Vagina (tissue), 2 donors: ENCODE measurements at places on chromosomes 16 and 17.

DNA sequence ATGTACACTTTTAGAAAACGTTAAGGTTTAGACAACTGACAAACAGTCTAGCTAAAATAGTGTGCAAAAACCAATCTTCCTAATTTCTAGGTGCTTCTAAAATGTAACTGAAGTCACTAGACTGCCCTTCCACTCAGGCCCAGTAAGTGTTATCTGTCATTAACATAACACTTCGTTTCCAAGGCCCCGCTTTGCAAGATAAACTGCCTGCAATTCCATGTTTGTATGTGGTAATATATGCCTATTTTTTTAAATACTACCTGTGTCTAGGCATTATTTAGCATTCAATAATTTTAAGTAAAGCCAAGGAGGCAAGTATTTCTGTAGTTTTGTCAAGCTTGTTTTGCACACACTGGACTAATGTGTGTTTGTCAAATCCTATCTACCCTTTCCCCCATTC is 3.2 kb downstream of the USP32 start:
- DNase-seq, result no peak
- H3K4me1 ChIP-seq, result peaks cover 49% of the 10 kb centered on the region
- H3K36me3 ChIP-seq, result no peaks in the 10 kb centered on the region
- no peak overlapping the region for H3K27ac ChIP-seq
- H3K4me3 ChIP-seq, result no peak overlapping the region

GRCh38 chr16:16073891-16074881 is 124.8 kb downstream of the ABCC1 start:
- no peak overlapping the region for H3K4me3 ChIP-seq
- peaks cover 30% of the 10 kb centered on the region for H3K4me1 ChIP-seq
- peaks cover 35% of the 10 kb centered on the region for H3K36me3 ChIP-seq
- no peak overlapping the region for H3K27ac ChIP-seq

DNA sequence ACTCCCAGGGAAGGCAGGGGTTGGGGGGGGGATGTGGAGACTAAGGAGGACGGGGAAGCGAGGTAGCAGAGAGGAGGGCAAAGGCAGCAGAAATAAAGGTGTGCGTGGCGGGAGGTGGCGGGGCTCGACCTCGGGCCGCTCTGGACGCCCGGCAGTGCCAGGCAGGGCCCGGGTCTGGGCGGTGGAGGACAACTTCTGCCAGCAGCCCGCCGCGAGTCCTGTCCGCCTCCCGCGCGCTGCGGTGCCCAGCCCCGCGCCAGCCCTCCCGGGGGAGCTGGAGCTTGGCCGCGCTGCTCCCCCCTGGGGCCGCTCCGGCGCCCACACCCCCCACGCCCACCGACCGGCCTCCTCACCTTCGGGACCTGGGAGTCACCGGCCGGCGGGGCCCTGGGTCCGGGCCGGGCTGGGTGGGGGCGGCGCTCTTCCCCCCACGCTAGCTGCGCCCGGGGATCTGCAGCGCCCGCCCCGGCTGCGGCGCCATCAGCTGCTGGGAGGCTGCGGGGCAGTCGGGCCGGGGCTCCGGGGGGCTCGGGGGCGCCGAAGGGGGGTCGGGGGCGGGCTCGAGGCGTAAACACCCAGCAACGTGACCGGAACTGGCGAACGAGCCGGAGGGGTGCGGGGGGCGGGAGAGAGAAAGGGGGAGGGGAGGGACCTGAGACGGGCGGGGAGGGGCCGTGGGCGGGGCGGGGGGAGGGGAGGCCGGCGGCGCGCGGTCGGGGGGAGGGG is at the start of gene CCDC92B:
Gene CCDC92B, minus strand, starts transcription at position 595 of the 726 bp plus-strand sequence. CDS start 14,507 bp downstream, outside the sequence.
- H3K4me1 ChIP-seq, result peaks cover 5% of the 10 kb centered on the region
- no peaks in the 10 kb centered on the region for H3K36me3 ChIP-seq
- H3K27ac ChIP-seq, result no peak within 1 kb of the TSS
- DNase-seq, result no peak
- no peaks in the 10 kb centered on the region for H3K27me3 ChIP-seq

DNA sequence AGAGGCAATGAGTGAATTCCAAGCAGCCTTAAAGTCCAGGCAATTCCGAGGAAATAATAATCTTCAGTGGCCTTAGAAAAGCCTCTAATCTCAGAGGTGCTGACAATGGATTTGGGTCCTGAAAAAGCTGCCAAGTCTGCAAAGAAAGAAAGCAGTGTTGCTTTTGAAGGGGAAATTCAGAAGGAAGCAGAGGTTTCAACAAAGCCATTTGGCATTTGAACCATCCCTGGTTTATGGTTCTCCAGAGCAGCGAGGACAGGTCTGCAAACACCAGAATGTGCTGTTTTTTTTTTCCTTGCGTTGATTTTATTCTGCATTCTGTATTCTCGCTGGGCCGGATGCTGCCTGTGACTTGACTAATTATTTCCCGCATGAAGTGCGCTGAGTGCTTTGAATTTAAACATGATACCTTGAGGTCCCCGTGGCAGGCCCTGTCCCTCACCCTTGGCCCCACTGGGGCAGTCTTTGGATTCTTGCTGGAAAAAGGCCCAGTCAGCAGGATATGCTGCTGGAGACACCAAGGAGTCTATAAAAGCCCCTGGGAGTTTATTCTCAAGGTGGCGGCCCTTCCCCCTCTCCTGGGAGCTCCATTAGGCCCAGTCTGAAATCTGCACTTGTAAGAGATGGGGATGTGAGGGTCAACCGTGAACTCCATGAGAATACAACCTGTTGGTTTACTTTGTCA is 338.3 kb downstream of the HAPSTR1 start:
- no peaks in the 10 kb centered on the region for H3K4me1 ChIP-seq
- no peak overlapping the region for H3K4me3 ChIP-seq
- DNase-seq, result no peak
- no peaks in the 10 kb centered on the region for H3K36me3 ChIP-seq
- no peaks in the 10 kb centered on the region for H3K27me3 ChIP-seq

- peak overlapping the region; percentile 56 for H3K27ac ChIP-seq
- no peaks in the 10 kb centered on the region for H3K36me3 ChIP-seq
- no peaks in the 10 kb centered on the region for H3K27me3 ChIP-seq
- no peak for DNase-seq
- H3K4me1 ChIP-seq, result peaks cover 27% of the 10 kb centered on the region
- no peak overlapping the region for H3K4me3 ChIP-seq
Measured at GRCh38 chr16:1082952-1083675, 10.6 kb downstream of the SSTR5 start.

DNA sequence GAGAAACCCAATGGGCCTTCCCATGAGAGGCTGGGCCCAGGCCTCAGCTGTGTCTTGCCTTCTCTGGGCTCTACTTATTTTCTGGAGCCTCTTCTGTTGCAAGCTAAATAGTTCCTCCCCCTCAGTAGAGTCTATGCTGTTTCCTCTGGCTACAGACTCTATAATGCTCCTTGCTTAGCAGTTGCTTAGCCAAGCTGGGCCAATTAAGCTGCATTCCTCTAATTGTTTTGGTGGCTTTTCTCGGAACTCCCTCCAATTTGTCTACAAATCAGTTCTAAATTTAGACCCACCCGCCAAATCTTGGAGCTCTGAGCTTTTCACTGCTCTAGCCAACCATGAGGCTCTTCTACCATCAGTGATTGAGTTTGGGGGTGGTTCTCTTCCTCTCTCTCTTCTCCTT is 302.7 kb upstream of the ASIC2 start:
- no peak overlapping the region for H3K4me3 ChIP-seq
- no peaks in the 10 kb centered on the region for H3K27me3 ChIP-seq
- peaks cover 7% of the 10 kb centered on the region for H3K4me1 ChIP-seq
- H3K27ac ChIP-seq, result no peak overlapping the region
- DNase-seq, result no peak
- H3K36me3 ChIP-seq, result no peaks in the 10 kb centered on the region
